Activated T-cell treated with anti-CD3 and anti-CD28 coated beads, Interleukin-2, amount 50 U/mL, for 4 hours (primary cell): ENCODE measurements at places on chromosomes 1 and 21.

- DNase-seq: no peak
Measured at GRCh38 chr21:16250273-16250672, 520.5 kb downstream of the USP25 start.

GRCh38 chr1:29669158-29669871 is 433.0 kb downstream of the PTPRU start:
- DNase-seq: no peak

DNA sequence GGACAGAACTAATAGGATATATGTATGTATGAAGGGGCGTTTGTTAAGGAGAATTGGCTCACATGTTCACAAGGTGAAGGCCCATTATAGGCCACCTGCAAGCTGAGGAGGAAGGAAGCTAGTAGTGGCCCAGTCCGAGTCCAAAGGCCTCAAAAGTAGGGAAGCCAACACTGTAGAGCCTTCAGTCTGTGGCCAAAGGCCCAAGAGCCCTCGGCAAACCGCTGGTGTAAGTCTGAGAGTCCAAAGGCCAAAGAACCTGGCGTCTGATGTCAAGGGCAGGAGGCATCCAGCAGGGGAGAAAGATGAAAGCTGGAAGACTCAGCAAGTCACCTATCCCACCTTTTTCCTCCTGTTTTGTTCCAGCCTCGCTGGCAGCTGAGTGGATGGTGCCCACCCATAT is 24.5 kb downstream of the BACH1 start:
- DNase-seq: no peak

GRCh38 chr1:170619241-170620028 is 44.5 kb upstream of the PRRX1 start:
- DNase-seq: no peak

DNA sequence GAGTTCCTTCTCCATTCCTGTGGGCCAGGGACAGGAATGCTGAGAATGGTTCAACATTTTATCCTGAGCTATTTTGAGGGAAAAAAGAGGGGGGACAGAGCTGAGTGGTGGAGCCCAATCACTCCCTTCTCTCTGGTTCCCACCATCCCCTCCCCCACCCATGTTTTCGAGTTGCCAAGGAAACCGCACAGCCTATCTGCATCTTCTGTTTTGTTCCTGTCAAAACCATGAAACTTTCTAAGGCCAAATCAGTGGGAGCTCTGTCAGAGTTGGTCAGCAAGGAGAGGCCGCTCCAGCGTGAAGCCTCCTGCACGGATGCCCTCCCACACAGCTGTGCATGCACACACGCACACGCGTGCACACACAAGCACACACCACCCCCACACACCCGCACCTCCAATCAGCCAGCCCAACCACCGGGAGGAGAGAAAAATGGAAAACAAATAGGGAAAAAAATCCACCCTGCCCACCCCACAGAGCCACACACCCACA is 54.5 kb upstream of the ATP2B4 start:
- no peak for DNase-seq

GRCh38 chr1:79460773-79461436 is 454.4 kb upstream of the ADGRL4 start:
- no peak for DNase-seq

DNA sequence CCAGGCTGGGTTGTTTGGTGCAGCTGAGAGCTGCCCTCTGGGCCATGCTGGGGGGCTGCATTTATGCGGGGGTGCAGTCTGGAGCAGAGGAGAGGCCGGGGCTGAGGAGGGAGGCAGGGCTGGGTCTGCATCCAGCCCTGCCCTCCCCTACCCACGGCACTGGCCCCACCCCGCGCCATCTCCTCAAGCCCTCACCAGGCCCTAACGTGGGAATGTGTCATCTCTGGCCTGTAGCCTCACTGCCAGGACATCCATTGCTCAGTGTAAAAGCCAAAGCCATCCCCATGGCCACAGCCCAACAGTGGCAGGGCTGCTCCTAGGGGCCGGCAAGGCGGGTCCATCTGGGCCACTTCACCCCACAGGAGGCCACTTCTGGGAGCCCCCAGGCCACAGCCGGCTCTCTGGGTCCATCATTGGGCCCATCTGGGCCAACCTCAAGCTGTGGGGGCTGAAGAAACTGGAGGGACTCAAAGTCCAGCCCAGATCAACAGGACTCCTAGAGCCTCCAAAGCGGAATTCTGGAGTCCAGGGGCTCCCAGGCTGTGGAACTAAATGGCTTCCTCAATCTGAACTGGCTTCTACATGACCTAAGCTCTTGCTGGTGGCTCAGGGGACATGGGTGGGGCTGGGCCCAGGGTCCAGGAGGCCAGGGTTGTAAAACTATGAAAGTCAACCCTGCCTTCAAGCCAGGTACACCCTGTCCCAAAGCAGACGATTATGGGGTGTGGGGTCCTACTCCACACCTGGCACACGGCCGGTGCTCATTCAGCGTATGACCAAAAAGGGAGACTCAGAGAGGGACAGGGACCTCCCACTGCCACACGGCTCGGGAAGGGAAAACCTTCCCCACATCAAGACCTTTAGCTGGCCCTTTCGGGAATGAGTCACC is 32.6 kb downstream of the RUNX3 start:
- no peak for DNase-seq
